NCI-H1048 (cell line): ENCODE measurements at places on chromosomes 7 and 10.

DNA sequence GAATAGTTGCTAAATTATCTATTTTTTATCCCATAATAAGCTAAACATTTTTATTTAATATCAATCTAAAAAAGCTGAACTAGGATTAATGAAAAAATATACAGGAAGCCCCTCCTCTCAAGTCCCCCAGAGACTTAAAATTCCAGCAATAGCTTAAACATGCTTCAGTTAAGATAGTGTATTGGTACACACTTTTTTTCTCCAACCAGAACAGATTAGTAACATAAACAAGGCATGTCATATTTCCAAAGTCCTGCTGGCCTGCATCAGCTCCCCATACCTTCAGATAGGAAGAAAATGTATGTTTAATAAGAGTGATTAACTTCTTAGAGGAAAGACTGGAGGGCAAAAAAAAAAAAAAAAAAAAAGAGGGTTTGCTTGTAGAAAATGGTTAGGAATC, 7.1 kb downstream of the TBX20 start:
- DNase-seq, result no peak

- no peak for DNase-seq
Observed at GRCh38 chr10:86855513-86855912, 99.1 kb downstream of the BMPR1A start.

GRCh38 chr10:70584366-70584765, 18.2 kb downstream of the PRF1 start:
- no peak for DNase-seq

DNA sequence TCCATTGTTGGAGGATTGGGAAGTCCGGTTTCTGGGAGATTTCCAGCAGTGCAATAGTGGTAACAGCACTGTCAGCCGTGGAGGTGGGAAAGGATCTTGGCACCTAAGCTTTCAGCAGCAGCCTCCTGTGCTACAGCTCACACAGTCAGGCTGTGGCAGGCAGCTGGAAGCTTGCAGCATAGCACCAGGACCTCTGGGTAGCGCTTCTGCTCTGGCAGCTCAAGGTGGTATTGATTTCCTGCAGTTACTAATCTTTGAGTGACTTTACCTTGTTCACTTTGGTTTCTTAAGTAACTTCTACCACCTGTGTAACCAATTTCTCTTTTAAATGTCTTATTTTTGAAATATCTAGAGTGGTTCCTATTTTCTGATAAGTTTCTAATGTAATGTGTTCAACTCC, 130.5 kb downstream of the LHFPL3 start:
- DNase-seq, result no peak

DNA sequence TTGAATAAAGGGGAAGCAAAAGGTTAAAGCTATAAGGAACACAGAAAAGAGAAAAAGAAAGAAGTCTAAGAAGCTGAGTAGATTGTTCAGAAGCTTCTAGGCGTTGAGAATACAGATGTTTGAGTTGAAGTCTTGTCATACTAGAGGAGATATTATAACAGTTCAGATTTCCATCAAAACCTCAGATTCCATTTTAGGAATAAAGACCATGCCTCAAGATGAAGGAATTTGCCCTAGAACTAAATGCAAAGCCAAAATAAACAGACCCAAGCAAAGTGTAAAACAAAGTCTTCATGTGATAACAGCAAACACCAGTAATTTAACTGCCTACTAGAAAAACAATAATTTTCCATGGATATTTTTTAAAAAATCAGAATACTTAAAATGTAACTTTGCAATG, 476.5 kb upstream of the POT1 start:
- no peak for DNase-seq

DNA sequence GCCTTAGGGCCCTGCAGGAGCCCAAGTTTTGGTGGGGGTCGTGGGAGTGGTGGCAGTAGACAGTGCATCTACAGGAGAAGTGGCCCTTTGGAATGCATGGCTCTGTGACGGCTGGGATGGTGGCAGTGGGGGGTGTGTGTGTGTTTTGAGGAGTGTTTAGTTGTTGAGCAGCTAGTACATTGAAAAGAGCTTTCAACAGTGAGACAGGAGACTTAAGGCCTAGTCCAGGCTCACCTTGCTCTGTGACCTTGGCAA, 27.1 kb downstream of the ZNF775 start:
- DNase-seq, result no peak

DNA sequence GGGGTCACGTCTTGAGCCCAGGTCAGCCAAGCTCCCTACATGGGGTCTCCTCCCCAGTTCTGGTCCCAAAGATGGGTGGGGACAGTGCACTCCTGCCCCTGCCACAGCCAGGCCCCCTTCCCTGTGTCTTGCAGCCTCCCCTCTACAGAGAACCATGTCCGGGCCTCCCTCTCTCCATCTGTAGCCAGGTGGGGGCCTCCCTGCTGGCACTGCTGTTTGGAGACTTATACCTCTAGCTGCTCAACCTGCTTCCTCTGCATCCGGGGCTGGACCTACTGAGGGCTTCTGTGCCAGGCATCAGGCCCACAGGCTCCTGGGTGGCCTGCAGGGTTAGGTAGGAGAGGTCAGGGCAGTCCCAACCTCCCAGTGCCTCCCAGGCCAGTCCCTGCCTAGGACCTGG, 7.9 kb downstream of the SH2B2 start:
- DNase-seq, result no peak

- DNase-seq, result no peak
Observed at GRCh38 chr7:28488061-28488791, 75.9 kb downstream of the CREB5 start.

DNA sequence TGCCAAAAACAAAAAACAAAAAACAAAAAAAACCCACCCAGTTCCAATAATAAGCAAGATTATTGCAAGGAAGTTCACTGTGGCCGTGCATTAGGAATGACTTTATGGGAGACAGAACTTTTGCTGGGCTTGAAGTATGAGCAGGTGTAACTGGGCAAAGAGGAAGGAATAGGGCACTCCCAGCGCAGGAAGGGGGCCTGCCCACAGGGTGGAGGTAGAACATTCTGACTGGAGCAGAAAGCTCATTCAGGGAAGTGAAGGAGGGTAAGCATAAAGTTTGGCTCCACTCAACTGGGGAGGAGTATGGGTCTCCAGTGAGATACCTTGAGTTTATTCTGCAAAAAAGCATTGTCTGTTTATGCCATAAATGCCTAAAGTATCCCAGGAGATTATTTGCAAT, 42.1 kb upstream of the WIPF3 start:
- DNase-seq, result no peak

DNA sequence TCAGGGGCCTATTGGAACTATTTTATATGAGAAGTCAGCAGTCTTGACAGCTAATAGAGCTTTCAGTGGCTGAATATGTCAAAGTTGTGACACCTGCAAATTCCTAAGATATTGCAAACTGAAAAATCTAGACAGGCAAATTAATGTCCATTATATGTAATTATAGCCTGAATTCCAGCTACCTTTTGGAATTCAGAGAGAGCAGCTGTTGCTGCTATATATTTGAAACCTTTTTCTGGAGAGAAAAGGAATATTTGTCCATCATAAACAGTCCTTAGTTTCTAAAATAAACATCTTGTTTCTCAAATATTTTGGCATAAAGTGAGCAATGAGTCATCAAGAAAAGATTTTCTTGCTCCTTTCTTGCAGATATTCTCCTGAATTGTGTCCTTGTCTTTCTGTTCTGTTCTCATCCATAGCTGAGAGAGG, 408.9 kb upstream of the SEMA3D start:
- DNase-seq, result no peak

DNA sequence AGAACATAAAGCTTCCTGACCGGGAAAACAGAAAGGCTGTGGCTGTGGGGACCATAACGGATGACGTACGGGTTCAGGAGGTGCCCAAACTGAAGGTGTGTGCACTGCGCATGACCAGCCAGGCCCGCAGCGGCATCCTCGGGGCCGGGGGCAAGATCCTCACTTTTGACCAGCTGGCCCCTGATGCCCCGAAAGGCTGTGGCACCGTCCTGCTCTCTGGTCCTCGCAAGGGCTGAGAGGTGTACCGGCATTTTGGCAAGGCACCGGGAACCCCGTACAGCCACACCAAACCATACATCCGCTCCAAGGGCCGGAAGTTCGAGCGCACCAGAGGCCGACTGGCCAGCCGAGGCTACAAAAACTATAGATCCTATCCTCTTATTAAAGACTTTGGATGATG, 179.3 kb downstream of the PTN start:
- DNase-seq, result no peak

- DNase-seq, result no peak
Observed at GRCh38 chr7:29087840-29088170, 58.5 kb downstream of the CPVL start.

GRCh38 chr7:15688279-15688626, 1.8 kb upstream of the MEOX2 start:
- DNase-seq, result no peak

DNA sequence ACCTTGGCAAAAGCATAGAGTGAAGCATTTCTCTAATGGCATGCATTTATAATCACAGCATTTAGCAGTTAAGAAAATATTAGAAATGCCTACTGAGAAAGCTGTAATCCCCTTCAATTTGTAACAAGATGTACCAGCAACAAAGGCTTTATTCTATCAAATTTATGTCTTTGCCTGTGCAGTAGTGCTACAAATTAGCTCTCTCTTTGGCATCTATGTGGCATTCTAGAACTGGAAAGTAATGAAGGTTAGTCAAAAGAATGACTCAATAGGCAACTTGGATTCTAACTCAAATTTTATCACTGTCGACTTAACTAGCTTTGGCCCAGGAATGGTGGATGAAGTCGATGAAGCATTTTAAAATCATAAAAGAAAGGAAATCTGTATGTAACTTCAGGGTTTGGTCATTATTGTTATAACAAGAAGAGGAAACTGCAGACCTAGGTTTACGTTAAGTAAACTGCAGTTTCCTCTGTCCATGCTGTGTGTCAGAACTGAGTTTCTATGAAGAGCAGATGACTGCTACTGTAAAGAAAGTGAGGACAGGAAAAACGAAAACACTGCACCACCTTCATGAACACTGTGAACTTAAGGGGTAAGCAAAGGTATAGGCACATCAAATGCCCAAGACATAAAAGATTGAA, 140.0 kb downstream of the RAPGEF5 start:
- no peak for DNase-seq

DNA sequence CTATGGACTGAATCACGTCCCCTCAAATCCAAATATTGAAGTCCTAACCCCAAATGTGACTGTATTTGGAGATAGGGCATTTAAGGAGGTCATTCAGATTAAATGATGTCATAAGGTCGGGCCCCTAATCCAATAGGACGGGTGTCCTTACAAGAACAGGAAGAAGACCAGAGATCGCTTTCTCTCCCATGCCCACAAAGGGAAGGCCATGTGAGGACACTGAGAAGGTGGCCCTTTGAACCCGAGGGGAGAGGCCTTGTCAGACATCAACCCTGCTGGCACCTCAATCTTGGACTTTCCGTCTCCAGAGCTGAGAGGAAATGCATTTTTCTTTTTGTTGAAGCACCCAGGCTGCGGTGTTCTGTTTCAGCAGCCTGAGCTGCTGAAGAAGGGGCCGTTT, 72.3 kb upstream of the KLF6 start:
- no peak for DNase-seq

GRCh38 chr7:81549484-81550016, 220.3 kb downstream of the HGF start:
- DNase-seq, result no peak

DNA sequence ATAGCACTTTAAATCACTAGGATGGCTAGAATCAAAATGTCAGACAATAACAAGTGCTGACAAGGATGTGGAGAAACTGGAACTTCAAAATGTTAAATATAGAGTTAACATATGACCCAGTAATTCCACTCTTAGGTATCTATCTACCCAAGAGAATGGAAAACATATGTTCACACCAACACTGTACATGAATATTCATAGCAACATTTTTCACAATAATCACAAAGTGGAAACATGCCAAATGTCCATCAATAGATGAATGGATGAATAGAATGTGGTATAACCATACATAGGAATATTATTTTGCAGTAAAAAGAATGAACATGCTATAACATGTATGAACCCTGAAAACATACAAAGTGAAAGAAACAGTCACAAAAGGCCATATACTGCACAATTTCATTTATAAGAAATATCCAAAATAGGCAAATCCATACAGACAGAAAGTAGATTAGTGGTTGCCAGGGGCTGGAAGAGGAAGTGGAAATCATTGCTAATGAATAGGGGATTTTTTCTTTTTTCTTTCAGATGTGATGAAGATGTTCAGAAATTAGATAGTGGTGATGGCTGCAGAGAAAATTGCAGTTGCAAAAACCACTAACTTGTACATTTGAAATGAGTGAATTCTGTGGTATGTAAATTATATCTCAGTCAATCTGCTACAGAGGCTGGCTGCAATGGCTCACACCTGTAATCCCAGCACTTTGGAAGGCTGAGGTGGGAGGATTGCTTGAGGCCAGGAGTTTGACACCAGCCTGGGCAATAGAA, 93.0 kb downstream of the CPVL start:
- DNase-seq, result no peak

- no peak for DNase-seq
Observed at GRCh38 chr7:80182630-80183276, 48.1 kb downstream of the GNAI1 start.

DNA sequence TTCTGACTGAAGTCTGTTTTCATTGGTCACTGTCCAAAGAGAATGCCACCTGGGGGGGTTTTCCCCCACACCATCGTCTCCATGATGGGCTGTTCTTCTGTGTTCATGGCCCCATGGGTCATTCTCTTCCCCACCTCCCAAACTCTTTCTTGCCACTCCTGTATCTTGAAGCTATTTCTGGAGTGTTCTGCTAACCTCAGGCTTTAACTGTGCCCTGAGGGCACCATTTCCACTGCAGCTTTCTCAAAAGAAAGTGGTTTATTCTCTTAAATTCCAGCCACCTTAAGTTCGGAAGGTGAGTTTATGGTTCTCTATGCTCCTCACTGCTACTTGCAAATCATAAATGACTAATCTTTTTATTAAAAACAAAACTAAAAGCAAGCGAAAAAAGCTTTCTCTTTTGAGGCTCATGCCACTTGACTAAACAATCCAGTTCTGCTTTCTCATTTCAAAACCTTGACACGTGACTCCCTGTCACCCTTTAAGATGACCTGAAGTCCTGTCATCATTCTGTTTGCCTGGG, 7.4 kb upstream of the APBB1IP start:
- DNase-seq, result no peak
